ENCODE measurements at places on chromosomes 7 and 10. TPM values are rescaled to one million over a fixed set of nuclear protein-coding genes. Genes with fewer than 3 reads are reported as not detected.

The NEURL1 gene
- 0.24 TPM for total RNA-seq

The PODXL gene
- total RNA-seq = 0.72 TPM

The ACHE gene
- 0.24 TPM for total RNA-seq

The C10orf53 gene
- total RNA-seq = not detected

The JCAD gene
- total RNA-seq = 0.48 TPM

The PBLD gene
- 1.1 TPM for total RNA-seq

The ADCY1 gene
- total RNA-seq = 1.9 TPM

The RAB19 gene
- not detected for total RNA-seq

The PRRT4 gene
- 0.85 TPM for total RNA-seq

The LLCFC1 gene
- not detected for total RNA-seq

The ORC5 gene
- 32.0 TPM for total RNA-seq

The ACSL5 gene
- under 0.01 TPM for total RNA-seq

The TLX1 gene
- under 0.01 TPM for total RNA-seq

The NPSR1 gene
- not detected for total RNA-seq

The SLC25A13 gene
- total RNA-seq = 24.1 TPM

The GJD4 gene
- total RNA-seq = not detected

The AKR1D1 gene
- total RNA-seq = not detected

The TECTB gene
- not detected for total RNA-seq

The TYW1B gene
- 0.85 TPM for total RNA-seq

The SCIN gene
- 5.3 TPM for total RNA-seq

The TMEM196 gene
- total RNA-seq = not detected

The COL17A1 gene
- 856 TPM for total RNA-seq

All from tracheal epithelial cell (primary cell).